Hematopoietic multipotent progenitor cell (in vitro differentiated cells): ENCODE measurements at places on chromosomes 4 and X. TPM values are rescaled to one million over a fixed set of nuclear protein-coding genes. Genes with fewer than 3 reads are reported as not detected.

Gene NDST3
- 0.27 TPM for total RNA-seq

Gene GYPE
- 2.2 TPM for total RNA-seq

Gene CT45A2
- total RNA-seq: not detected

Gene ADH1C
- total RNA-seq: not detected

Gene RAB40AL
- 1.3 TPM for total RNA-seq

Gene TEX13D
- total RNA-seq: not detected
